NCI-H524 (cell line): ENCODE measurements at places on chromosomes 3 and 15.

DNA sequence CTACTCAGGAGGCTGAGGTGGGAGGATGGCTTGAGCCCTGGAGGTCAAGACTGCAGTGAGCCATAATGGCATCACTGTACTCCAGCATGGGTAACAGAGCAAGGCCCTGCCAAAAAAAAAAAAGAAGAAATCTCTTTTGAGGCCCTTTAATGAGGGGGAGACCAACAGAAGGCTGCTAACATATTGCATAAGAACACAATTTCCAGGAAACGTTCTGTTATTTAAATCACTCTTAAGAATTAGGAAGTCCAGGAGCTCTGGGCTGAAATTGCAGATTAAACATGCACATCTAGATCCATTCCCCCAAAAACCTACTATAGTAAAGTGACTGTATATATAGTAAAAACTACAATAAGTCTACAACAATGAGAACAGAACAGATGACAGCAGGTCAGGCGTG, 16.1 kb upstream of the BLM start:
- DNase-seq: peak; percentile 54

GRCh38 chr15:62773369-62774165, 269.0 kb upstream of the TPM1 start:
- no peak for DNase-seq

DNA sequence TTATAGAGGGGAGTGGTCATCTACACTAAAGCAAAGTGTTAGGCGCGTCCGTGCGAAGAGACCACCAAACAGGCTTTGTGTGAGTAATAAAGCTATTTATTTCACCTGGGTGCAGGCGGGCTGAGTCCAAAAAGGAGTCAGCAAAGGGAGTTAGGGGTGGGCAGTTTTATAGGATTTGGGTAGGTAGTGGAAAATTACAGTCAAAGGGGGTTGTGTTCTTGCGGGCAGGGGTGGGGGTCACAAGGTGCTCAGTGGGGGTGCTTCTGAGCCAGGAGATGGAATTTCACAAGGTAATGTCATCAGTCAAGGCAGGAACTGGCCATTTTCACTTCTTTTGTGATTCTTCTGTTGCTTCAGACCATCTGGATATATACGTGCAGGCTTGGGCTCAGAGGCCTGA, 47.1 kb downstream of the OIP5 start:
- DNase-seq: no peak

- DNase-seq: peak; percentile 27
These were observed 25.4 kb downstream of the AADAC start for GRCh38 chr3:151839313-151839631.

DNA sequence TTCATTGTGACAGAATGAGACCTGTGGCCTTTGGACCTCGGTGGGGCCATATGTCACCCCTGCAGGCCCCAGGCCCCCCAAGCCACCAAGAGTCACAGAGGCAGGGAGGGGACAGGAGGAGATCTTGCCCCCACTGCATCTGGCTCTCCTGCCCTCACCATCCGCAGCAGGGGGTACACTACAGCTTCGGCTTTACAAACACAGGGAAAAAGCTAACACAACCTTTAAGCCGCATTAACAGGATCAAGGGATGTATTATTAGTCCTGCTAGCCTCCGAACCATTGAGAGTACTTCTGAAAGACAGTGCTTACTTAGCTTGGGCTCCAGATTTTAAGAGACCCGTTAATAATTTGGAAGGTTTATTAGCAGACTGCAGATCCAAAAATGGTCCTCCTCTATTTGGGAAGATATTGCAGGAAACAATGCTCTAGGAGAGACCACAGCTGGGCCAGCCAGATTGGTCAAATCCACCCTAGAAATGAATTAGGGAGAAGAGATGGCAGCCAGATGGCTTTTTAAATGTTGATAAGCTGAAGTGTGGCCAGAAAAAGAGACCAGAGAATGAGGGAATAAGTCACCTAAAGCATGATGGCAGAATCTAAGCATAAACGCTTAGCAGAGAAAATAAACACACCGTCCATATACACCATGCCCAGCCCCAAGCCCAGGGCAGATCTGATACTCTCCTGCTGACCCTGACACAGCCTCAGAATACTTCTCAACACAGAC, 31.5 kb downstream of the SRGAP3 start:
- DNase-seq: peak; percentile 97

GRCh38 chr15:48871542-48871941, 6.4 kb upstream of the EID1 start:
- DNase-seq: no peak

GRCh38 chr15:31017311-31017710, 25.9 kb upstream of the MTMR10 start:
- no peak for DNase-seq

GRCh38 chr3:123723522-123724168, 138.8 kb upstream of the HACD2 start:
- peak; percentile 85 for DNase-seq

DNA sequence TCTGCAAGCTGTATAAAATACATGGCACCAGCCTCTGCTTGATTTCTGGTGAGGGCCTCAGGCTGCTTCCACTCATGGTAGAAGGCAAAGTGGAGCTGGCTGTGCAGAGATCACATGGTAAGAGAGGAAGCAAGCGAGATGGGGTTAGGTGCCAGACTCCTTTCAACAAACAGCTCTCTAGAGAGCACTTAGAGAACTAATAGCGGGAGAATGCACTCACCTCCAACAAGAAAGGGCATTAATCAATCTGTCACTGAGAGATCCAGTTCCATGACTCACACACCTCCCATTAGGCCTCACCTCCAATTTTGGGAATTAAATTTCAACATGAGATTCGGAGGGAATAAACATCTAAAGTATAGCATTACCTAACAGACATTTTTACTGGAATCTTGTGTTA, 644.1 kb upstream of the ARRDC4 start:
- peak; percentile 44 for DNase-seq

DNA sequence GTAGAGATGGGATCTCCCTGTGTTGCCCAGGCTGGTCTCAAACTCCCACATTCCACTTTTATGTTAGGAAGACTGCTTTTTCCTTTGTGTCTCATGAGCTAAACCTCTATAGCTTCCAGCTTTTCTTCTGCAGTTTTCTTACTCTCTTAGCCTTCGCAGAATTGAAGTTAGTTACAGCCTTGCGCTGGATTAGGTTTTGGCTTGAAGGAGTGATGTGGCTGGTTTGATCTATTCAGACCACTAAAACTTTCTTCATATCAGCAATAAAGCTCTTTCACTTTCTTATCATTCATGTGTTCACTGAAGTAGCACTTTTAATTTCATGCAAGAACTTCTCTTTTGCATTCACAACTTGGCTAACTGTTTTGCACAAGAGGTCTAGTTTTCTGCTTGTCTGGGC, 254.6 kb downstream of the UBE2E2 start:
- no peak for DNase-seq

GRCh38 chr3:45976191-45977091, 19.2 kb downstream of the FYCO1 start:
- no peak for DNase-seq

GRCh38 chr3:37510755-37511154, 336.4 kb upstream of the LRRFIP2 start:
- no peak for DNase-seq

GRCh38 chr15:91331581-91331980, 231.5 kb downstream of the SV2B start:
- DNase-seq: no peak

- DNase-seq: no peak
These were observed 72.9 kb downstream of the MEGF11 start for GRCh38 chr15:66180531-66181097.

- DNase-seq: no peak
These were observed 136.1 kb upstream of the LMCD1 start for GRCh38 chr3:8365541-8365940.

DNA sequence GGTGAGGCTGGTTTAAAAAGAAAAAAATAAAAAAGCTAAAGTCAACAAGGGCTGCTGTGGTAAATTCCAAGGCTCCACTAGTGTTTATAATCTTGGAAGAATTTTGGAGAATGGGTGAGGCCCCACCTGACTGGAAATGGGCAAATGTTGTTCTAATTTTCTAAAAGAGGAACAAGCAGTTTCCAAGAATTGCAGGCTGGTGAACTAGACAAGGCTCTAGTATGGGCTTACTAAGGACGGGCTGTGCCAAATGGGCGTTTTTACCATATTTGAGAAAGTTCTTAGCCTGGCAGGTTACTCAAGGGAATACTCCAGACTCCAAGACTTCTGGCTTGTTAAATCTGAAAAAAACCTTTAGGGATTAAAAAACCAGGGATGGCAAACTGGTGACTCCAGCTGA, 67.0 kb upstream of the ABHD2 start:
- no peak for DNase-seq

DNA sequence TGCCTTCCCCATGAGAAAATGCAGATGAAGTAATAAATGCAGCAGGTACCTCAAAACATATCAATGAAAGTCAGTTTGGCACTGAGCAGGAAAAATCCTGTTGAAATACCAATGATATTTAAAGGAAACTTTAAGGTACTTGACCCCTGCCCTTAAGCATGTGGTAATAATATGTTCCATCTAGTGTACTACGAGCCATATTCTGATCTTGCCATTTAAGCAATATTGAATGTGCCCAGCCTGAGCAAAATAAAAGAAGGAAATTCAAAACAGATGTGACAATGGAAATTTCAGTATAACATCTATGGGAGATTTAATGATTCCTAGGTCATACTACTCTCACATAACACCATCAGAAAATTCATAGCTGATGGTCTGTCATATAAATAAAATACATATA, 191.8 kb upstream of the CGNL1 start:
- DNase-seq: no peak

- DNase-seq: no peak
These were observed 44.8 kb downstream of the LHFPL4 start for GRCh38 chr3:9508781-9509180.

DNA sequence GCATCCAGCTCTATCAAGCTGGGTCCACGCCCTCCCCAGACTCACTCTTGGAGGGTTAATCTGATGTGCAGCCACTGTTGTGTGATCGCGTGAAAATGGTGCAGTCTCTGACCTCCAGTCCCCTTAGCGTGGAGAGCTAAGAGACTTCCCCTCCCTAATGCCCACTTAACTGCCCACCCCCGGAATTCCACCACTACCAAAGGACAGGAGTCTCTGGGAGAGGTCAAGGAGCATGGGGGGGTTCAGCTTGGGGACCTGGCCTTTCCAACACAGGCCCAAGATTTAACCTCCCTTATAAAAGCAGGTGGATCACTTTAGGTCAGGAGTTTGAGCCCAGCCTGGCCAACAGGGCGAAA, 48.8 kb downstream of the CCDC12 start:
- DNase-seq: no peak

DNA sequence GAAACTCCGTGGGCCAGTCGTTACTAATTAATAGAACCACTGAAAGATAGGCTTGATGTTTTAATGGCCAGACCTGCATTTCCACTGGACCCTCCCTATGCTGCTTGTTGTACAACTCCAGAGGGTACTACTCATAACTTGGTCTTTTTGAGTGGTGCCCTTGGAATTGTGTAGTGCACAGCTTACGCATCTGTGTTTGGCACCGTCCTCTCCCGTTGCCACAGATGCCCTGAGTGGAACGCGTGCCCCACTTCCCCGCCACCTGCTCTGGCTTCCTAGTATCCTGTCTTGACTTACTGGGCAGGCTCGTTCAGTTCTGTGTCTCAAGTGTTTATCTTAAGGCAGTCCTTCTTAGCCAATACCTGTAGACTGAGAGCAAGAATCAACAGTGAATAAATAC, 78.7 kb downstream of the USP13 start:
- DNase-seq: no peak

- DNase-seq: no peak
These were observed 202.5 kb upstream of the TLE3 start for GRCh38 chr15:70299931-70300869.

DNA sequence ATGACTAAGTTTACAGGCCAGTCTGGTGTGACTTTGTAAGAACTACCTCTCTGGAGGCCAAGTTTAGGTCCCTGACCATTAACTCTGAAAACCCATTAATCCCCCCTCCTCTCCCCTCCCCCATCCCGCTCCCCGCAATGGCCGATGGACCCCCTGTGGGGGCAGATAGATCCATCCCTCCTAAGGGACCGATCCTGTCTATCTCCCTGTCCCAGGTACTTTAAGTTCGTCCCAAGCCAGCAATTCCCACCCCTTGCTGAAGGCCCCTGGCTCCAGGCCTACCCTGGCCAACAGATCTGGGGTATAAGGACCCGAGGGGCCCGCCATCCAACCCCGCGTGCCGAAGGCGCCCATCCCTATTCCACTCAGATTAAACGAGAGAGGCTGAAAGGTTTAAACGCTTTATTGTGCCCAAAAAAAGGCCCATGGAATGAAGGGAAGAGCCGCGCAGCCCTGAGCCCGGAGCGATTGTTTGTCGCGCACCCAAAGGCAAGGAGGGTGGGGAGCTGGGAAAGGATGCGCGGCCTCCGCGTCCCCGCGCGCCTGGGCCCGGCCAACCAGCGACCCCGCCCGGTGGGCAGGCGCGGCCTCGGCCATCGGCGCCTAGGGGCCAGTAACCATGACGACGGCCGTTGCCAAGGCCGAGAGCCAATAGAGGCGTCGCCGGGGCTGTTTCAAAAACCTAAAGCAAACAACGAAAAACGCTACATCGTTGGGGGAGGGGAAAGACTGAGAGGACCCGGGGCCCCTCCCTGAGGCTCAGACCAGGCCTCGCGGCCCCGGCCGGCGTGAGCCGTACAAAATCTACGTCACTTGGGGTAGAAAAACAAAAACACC, 35.9 kb downstream of the HMCES start:
- peak; percentile 95 for DNase-seq

- DNase-seq: no peak
These were observed 104.9 kb downstream of the LINGO1 start for GRCh38 chr15:77527831-77528231.

DNA sequence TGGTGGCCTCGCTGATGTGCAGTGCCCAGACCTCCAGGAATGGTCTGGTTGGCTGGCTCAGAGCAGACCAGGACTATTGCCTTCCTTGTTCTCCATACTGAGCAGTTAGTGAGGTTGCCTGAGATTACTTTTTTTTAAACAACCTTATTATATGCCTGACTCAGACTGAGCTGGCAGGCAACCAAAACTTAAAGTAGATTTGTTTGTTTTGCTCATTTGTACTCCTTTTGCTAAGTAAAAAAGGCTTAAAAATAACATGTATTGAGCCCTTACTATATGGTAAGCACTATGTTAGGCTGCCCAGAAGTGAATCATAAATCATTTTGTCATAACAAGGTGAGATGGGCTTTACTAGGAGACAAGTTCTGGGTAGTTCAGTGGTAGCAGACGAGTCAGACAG, 92.4 kb downstream of the GHSR start:
- no peak for DNase-seq

DNA sequence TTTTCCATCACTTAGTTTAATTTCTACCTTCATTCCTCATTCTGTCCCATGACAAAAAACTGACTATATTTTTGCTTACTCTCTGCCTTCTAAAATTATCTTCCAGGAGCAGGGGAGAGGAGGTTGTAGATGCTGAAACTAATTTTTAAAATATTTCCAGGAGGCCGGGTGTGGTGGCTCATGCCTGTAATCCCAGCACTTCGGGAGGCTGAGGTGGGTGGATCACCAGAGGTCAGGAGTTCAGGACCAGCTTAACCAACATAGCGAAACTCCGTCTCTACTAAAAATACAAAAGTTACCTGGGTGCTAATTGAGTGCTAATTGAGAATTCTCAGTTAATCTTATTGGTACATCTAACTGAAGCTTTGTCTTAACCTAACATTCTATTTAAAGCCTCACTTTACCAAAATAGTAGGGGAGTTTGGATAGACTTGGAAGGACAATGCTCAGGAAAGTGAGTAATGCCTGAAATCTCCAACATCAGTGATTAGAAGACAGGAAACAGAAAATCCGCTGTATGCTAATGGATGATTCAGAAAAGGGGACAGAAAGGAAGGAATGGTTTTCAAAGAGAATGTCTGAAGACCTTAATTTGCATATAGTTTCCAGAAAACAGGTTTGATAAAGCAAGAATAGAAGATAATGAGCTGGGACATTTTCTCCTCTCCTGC, 336.1 kb downstream of the GBE1 start:
- DNase-seq: no peak
